ENCODE measurements at places on chromosomes 5 and 9. TPM values are rescaled to one million over a fixed set of nuclear protein-coding genes. Genes with fewer than 3 reads are reported as not detected.

Gene GAS1
- 30.0 TPM for total RNA-seq

Gene NIPSNAP3A
- 38.2 TPM for total RNA-seq

Gene SH2D3C
- 18.2 TPM for total RNA-seq

Gene CREBRF
- total RNA-seq, result 47.7 TPM

Gene ASB6
- 22.2 TPM for total RNA-seq

DNA sequence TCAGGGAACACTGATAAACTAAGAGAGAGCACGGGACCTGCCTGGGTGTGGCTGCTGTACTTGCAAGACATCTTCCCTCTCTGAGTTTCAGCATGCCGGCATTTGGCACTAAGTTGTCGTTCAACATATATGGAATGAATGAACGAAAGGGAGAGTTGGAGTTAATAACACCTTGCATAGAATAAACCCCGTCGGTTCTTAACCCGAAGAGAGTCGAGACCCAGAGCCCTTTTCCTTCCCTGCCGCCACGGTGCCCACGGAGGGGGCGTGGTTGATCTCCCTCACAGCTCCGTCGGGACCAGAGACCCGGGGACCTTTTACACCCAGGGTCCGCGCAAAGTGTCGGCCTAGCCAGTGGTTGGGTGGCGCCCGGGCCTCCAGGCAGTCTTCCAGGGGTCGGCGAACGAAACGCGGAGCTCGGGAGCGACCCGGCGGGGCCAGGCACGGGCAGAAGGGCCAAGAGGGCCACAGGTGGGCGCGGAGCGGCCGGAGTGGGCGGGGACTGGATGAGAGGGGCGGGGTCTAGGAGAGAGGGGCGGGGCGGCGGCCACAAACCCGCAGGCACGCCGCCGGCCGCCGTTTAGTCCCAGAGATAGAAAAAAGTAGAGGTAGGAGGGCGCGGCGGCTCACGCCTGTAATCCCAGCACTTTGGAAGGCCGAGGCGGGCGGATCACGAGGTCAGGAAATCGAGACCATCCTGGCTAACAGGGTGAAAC is 735 bp upstream of the RPL26L1 start:
- peak overlapping the region; percentile 67 for H3K27ac ChIP-seq
- DNase-seq, result peak; percentile 50
- no peak overlapping the region for H3K4me3 ChIP-seq

GRCh38 chr9:21244836-21245235 is 5.0 kb upstream of the IFNA14 start:
- DNase-seq, result no peak
- no peaks in the 10 kb centered on the region for H3K4me1 ChIP-seq
- H3K27ac ChIP-seq, result no peak overlapping the region
- no peak overlapping the region for H3K4me3 ChIP-seq
- no peaks in the 10 kb centered on the region for H3K36me3 ChIP-seq

- H3K4me1 ChIP-seq, result no peaks in the 10 kb centered on the region
- no peaks in the 10 kb centered on the region for H3K36me3 ChIP-seq
- DNase-seq, result no peak
- H3K4me3 ChIP-seq, result no peak overlapping the region
- no peaks in the 10 kb centered on the region for H3K27me3 ChIP-seq
These were observed 380.1 kb upstream of the NUDT12 start for GRCh38 chr5:103942587-103943186.

- DNase-seq, result no peak
- H3K4me1 ChIP-seq, result peaks cover 14% of the 10 kb centered on the region
- H3K4me3 ChIP-seq, result no peak overlapping the region
- no peaks in the 10 kb centered on the region for H3K27me3 ChIP-seq
- no peaks in the 10 kb centered on the region for H3K36me3 ChIP-seq
- H3K27ac ChIP-seq, result no peak overlapping the region
These were observed 78.9 kb downstream of the SEMA4D start for GRCh38 chr9:89418882-89419640.

- DNase-seq, result peak; percentile 82
- no peak overlapping the region for H3K27ac ChIP-seq
- no peaks in the 10 kb centered on the region for H3K27me3 ChIP-seq
- no peak overlapping the region for H3K4me3 ChIP-seq
These were observed 17.3 kb upstream of the ODF2 start for GRCh38 chr9:128438343-128439109.

- DNase-seq, result no peak
- H3K27ac ChIP-seq, result no peak overlapping the region
- H3K4me3 ChIP-seq, result no peak overlapping the region
- no peaks in the 10 kb centered on the region for H3K4me1 ChIP-seq
- H3K27me3 ChIP-seq, result no peaks in the 10 kb centered on the region
These were observed 112.4 kb downstream of the ISL1 start for GRCh38 chr5:51495672-51496071.

- no peak overlapping the region for H3K4me3 ChIP-seq
- DNase-seq, result no peak
- H3K4me1 ChIP-seq, result peaks cover 13% of the 10 kb centered on the region
- H3K27ac ChIP-seq, result no peak overlapping the region
- no peaks in the 10 kb centered on the region for H3K27me3 ChIP-seq
These were observed 7.2 kb upstream of the MYORG start for GRCh38 chr9:34383904-34384303.

DNA sequence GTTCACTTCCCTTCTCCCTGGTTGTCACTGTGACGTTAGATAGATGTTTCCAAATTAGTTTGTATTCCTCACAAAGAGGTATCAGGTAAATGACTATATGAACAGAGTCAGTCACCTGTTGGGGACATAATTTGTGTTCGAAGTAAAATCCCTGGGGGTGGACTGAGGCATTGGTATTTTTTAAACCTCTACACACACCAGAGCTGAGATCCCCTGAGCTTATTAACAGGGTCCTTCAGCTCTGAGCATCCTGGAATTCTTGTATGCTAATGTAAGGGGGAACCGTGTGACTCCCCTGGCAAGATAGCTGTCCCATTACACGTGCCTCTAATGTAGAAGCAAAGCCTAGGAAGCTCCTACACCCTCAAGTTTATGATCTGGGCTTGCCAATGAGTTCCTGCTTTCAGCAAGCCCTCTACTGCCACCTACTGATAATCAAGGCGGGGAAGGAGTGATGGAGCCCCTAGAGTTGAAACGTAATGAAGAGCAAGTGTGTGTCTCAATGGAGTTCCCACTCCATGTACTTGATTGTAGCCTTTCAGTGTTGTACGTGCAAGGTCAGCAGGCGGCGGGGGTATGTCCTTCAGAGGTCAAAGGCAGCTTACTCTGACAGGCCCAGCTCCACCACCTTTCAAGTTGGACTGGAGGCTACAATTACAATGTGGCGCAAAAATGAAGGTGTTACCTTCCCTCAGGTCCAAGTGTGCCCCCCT is 14.4 kb downstream of the PRKACG start:
- H3K27ac ChIP-seq, result no peak overlapping the region
- H3K4me1 ChIP-seq, result no peaks in the 10 kb centered on the region
- no peaks in the 10 kb centered on the region for H3K27me3 ChIP-seq
- no peak overlapping the region for H3K4me3 ChIP-seq
- DNase-seq, result peak; percentile 48

DNA sequence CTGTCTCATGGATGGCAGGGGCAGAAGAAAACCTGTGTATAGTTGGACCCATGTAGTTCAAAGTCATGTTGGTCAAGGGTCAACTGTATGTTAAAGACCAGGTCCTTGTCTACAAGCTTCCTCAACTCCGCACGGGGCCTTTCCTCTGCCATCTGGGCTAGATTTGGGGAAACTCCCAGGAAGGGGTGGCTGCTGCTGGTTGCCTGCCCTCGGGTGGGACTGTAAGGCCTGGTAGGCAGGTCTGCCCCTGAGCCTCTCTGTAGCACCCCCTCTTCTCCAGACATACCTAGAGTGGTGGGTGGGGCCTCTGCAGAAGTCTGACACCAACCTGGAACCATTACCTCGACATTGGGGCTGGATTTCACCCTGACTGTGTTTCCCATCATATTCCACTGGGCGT is 15.2 kb downstream of the ENHO start:
- H3K27me3 ChIP-seq, result no peaks in the 10 kb centered on the region
- H3K4me1 ChIP-seq, result no peaks in the 10 kb centered on the region
- H3K36me3 ChIP-seq, result no peaks in the 10 kb centered on the region
- no peak overlapping the region for H3K27ac ChIP-seq

GRCh38 chr5:89065919-89066318 is 182.9 kb upstream of the MEF2C start:
- H3K4me3 ChIP-seq, result no peak overlapping the region
- no peak overlapping the region for H3K27ac ChIP-seq
- H3K27me3 ChIP-seq, result no peaks in the 10 kb centered on the region
- no peaks in the 10 kb centered on the region for H3K4me1 ChIP-seq
- no peak for DNase-seq

GRCh38 chr9:113310538-113310937 is 7.4 kb upstream of the RNF183 start:
- H3K27me3 ChIP-seq, result no peaks in the 10 kb centered on the region
- DNase-seq, result peak; percentile 32
- H3K36me3 ChIP-seq, result no peaks in the 10 kb centered on the region
- no peak overlapping the region for H3K4me3 ChIP-seq
- peaks cover 19% of the 10 kb centered on the region for H3K4me1 ChIP-seq
- H3K27ac ChIP-seq, result no peak overlapping the region
